Cerebellar cortex (tissue), 1 donor: ENCODE measurements at places on chromosomes 16 and 17.

GRCh38 chr17:8476741-8477140 is 41.1 kb downstream of the NDEL1 start:
- DNase-seq = no peak

GRCh38 chr17:14205992-14206461 is 30.6 kb downstream of the CDRT15 start:
- peak; percentile 93 for DNase-seq

DNA sequence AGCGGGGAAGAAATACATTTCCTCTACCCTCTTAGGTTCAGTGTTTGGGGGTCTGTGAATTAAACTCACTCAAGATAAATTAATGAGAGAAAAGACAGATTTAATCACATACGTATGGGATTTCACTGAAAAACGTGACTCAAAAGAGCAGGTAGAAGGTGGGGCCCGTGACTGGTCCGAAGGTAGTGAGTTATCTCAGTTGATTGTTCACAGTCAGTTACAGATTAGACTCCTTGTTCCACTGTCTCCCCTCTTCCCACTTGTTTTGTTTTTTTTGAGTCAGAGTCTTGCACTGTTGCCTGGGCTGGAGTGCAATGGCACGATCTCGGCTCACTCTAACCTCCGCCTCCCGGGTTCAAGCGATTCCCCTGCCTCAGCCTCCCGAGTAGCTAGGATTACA is 301.2 kb downstream of the SEC14L1 start:
- DNase-seq = no peak

DNA sequence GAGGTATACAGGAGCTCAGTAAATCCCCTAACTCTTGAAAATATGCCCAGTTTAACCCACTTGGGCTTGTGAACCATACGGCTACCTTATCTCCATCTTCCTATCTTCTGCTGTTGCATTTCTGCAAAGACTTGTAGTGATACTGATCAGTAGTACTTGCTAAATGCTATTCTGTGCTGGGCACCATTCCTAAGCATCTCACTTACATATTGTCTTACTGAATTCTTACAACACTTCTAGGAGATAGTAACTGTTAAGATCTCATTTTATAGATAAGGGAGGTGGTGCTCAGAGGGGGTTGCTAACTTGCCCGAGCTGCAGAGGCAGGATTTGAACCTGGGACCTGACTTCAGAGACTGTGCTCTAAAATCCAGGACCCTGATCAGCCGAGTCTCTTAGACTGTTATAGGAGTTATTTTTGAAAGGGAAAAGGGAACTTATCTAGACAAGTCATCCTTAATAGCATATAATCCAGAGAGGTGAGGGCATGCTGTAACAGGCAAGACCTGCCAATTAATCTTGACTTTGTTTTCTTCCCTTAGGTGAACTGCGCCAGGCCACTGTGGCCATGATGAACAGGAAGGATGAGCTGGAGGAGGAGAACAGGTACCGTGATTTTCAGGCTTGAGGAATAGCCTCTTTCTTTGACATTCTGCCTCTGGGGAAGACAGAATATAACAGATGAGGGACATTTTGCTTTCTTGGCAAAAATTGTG is 149.7 kb downstream of the SNX29 start:
- DNase-seq = no peak

DNA sequence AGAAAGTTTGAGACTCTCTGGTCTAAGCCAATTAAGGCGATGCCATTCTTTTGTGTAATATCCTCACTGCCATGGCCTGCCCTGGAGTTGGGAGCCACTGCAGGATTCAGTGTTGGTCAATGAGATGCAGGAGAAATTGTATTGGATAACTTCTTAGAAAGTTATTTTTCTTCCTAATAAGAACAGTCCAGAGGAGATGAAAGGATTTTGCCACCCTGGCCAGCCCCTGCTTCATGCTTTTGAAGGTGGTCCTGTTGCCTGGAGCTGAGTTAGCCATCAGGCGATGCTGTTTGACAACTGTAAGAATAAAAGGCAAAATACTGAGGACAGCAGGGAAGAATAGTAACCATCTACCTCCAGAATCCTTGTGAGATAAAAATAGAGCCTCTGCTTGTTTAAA is 35.4 kb upstream of the CNTNAP4 start:
- DNase-seq = no peak
